M059J (cell line): ENCODE measurements at places on chromosomes 1 and 21. TPM values are rescaled to one million over a fixed set of nuclear protein-coding genes. Genes with fewer than 3 reads are reported as not detected.
A peak's percentile ranks its signal among the peaks of the same experiment; 100 is the strongest.

GRCh38 chr21:44527156-44527982, 12.6 kb downstream of the KRTAP10-1 start:
- DNase-seq, result no peak

DNA sequence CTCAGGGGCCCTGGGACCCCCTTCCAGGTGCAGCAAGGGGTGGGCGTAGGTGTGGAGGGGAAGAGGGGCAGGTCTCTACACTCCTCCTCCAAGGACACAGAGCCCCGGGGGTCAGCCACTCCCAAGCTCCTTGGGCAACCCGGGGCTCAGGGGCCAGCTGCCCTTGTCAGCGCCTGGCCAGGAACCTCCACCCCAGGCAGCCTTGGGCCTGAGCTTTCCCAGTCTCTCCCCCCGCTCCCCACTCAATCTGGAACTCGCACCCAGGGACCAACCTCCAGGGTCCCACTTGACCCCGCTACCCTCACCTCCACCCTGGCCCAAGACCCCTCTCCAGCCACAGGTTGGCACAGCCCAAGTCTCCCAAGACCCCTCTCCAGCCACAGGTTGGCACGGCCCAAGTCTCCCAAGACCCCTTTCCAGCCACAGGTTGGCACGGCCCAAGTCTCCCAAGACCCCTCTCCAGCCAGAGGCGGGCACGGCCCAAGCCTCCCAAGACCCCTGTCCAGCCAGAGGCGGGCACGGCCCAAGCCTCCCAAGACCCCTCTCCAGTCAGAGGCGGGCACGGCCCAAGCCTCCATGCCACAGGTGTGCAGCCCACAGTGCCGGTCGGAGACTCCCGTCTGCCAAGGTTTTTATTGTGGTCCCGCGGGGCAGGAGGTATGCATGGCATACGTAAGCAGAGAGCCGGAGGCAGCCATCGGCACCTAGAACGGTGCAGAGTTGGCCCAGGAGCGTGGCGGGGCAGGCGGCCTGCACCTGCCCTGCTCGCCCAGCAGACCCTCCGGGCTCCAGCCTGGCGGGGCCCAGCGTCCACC, 3.0 kb downstream of the TNFRSF4 start:
- no peak for DNase-seq

GRCh38 chr21:45877821-45878469, 103.6 kb upstream of the COL6A1 start:
- peak; percentile 87 for DNase-seq

- DNase-seq, result peak; percentile 98
Measured at GRCh38 chr1:26275580-26276431, 4.1 kb upstream of the SH3BGRL3 start.

GRCh38 chr1:2019172-2019543, at the start of gene GABRD:
Gene GABRD (plus strand): TSS chr1:2019345. CDS start chr1:2019424, 79 bp downstream.
- no peak for DNase-seq

DNA sequence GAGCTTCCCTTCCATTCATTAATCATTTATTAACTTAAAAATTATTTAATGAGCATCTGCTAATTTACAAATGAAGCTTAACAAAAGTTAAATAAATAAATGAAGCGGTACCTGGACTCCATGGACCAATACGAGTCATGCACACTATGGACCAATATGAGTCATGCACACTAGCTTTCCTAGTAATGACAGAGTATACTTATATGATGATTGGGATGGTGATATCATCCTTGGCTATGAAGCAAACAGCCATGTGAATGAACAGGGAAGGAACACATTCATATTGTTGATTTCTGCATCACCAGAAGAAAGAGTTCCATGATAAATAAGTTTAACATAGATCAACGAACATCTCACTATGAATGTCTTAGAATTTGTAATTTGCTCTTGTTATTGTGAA, 109.9 kb downstream of the SPAG17 start:
- peak; percentile 18 for DNase-seq

DNA sequence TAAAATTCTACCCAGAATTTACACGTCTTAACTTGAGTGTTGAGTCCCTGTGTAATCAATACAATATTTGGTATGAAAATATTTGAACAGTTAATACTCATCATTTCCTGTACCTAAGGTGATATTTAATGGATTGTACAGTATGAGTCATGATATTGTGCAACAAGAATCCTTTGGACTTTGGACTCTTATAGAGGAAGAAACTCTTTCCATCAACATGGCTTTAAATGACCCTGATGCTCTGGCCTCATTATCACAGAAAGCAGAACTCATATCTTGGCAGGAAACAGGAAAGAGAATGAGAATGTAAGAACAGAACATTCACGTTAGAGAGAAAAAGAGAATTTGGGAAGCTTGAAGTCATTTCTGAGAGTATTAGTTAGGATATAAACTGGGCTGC, 168.8 kb upstream of the B3GALT2 start:
- DNase-seq, result peak; percentile 42

GRCh38 chr1:79388694-79389361, 382.3 kb upstream of the ADGRL4 start:
- DNase-seq, result no peak

DNA sequence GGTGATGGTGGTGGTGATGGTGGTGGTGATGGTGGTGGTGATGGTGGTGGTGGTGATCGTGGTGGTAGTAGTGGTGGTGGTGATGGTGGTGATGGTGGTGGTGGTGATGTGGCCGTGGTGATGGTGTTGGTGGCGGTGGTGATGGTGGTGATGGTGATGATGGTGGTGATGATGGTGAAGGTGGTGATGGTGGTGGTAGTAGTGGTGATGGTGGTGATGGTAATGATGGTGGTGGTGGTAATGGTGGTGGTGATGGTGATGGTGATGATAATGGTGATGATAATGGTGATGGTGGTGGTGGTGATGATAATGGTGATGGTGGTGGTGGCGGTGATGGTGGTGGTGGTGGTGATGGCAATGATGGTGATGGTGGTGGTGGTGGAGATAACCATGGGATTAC, 6.8 kb upstream of the COL6A2 start:
- DNase-seq, result no peak

Gene NBPF10
- total RNA-seq, result 0.66 and 1.4 TPM in 2 replicates

Gene PLD5
- not detected in 2 replicates for total RNA-seq

Gene VN1R5
- not detected in 2 replicates for total RNA-seq

Gene DHDDS
- total RNA-seq, result 58.0 and 62.5 TPM in 2 replicates

Gene DPT
- total RNA-seq, result not detected in 2 replicates

Gene ALX3
- total RNA-seq, result not detected in 2 replicates

Gene CCDC185
- total RNA-seq, result not detected in 2 replicates

Gene WASF2
- total RNA-seq, result 14.0 and 26.2 TPM in 2 replicates
